Activated T-cell treated with anti-CD3 and anti-CD28 coated beads, Interleukin-2, amount 50 U/mL, for 72 hours (primary cell): ENCODE measurements at places on chromosomes 13 and 19.

GRCh38 chr13:42715909-42716308 lies 65.5 kb upstream of the FAM216B start:
- DNase-seq: no peak

- no peak for DNase-seq
These were observed 584.5 kb downstream of the SLITRK1 start for GRCh38 chr13:83297586-83298290.

GRCh38 chr19:48025480-48025879 lies 18.4 kb downstream of the CABP5 start:
- no peak for DNase-seq

- no peak for DNase-seq
These were observed 260.8 kb downstream of the DNAJC15 start for GRCh38 chr13:43284162-43284561.

DNA sequence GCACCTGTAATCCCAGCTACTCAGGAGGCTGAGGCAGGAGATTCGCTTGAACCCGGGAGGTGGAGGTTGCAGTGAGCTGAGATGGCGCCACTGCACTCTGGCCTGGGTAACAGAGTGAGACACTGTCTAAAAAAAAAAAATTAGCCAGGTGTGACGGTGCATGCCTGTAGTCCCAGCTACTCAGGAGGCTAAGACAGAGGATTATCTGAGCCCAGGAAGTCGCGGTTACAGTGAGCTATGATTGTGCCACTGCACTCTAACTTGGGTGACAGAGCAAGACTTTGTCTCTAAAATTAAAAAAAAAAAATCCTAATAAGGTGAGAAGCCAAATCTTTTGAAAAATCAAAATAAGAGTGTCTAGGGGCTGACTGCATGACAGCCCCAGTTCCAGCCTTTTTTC lies 9.7 kb upstream of the CEBPA start:
- no peak for DNase-seq

- no peak for DNase-seq
These were observed 135.2 kb downstream of the VWA8 start for GRCh38 chr13:41825691-41826090.

GRCh38 chr13:103036268-103036667 lies 29.9 kb downstream of the SLC10A2 start:
- no peak for DNase-seq

DNA sequence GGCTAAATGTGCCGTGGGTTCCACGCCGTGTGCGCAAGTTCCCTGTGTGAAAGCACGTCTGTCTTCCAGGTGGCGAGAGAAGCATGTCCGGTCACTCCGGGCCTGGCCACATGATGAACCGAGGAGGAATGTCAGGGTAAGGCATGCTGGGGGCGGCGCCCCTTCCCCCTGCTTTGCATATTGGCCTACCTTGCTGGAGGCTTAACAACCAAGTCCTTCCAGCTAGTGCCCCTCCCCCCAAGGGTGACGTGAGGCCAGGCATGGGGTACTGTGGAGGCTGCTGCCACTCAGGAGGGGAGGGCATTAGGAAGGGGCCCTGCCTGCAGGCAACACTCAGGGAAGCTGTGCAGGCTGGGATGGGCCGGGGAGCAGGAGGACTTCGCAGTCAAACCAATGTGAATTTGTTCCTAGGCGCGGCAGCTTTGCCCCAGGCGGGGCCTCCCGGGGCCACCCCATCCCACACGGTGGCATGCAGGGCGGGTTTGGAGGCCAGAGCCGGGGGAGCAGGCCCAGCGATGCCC lies 12.5 kb downstream of the MICOS13 start:
- no peak for DNase-seq

GRCh38 chr19:1400281-1401137 lies 833 bp downstream of the GAMT start:
- DNase-seq: no peak

DNA sequence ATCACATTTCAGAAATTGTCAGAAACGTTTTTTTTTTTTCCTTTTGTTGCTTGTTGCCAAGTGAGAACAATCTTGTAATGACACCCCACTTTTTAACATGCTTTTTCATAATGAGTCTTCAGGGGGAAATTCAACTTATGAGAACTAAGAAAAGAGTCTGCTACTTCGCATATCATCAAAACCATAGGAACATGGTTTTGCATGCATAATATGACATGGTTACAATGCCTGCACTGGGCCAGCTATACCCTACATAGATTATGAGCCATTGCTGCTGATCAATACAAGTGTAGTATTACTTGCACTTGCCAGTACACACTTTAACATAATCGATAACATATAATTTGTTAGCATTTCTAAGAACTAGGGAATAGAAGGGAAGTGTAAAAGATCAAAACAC lies 191.0 kb upstream of the NBEA start:
- DNase-seq: no peak

GRCh38 chr13:108407495-108407894 lies 138.0 kb downstream of the TNFSF13B start:
- no peak for DNase-seq

GRCh38 chr13:57123681-57124080 lies 17.0 kb upstream of the PRR20A start:
- no peak for DNase-seq

GRCh38 chr13:60572003-60572798 lies 175.2 kb downstream of the TDRD3 start:
- no peak for DNase-seq

DNA sequence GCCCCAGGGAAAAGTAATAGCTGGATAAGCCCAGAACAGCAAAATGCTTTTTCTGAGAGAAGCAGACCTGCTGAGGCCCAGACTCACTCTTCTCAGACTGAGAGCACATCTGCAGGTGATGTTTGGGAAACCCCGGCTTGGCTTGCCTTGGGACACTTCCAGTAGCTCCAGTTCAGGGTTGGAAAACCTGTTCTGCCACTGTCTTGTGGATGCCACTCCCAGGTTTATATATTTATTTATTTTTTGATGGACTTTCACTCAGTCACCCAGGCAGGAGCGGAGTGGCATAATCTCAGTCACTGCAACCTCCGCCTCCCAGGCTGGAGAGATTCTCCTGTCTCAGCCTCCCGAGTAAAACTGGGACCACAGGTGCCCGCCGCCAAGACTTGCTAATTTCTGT lies 8.0 kb upstream of the SMARCA4 start:
- no peak for DNase-seq

DNA sequence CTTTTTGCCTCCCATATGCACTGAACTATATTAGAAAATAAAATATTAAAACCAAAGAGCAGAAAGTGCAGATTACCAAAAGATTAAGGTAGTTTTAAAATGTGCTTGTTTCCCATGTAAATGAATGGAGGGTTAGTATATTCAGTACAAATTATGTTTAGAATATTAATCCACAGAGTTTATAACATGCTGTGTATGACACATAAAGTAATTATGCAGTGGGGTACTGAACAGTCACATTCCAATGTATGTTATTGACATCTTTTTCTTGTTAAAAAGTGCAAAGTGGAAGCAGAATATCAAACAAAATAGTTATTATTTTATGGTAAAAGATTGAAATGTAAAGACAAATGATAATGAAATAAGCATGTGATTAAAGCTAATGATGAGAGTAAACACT lies 79.3 kb downstream of the GPC6 start:
- no peak for DNase-seq

GRCh38 chr19:29971002-29971401 lies 29.0 kb downstream of the URI1 start:
- DNase-seq: no peak

GRCh38 chr19:55079400-55080038 lies 3.9 kb downstream of the EPS8L1 start:
- DNase-seq: no peak
